ENCODE measurements at places on chromosomes 16 and 17. TPM values are rescaled to one million over a fixed set of nuclear protein-coding genes. Genes with fewer than 3 reads are reported as not detected.
A peak's percentile ranks its signal among the peaks of the same experiment; 100 is the strongest.

TPSG1 gene
- not detected for total RNA-seq

RFWD3 gene
- 10.7 TPM for total RNA-seq

DNA sequence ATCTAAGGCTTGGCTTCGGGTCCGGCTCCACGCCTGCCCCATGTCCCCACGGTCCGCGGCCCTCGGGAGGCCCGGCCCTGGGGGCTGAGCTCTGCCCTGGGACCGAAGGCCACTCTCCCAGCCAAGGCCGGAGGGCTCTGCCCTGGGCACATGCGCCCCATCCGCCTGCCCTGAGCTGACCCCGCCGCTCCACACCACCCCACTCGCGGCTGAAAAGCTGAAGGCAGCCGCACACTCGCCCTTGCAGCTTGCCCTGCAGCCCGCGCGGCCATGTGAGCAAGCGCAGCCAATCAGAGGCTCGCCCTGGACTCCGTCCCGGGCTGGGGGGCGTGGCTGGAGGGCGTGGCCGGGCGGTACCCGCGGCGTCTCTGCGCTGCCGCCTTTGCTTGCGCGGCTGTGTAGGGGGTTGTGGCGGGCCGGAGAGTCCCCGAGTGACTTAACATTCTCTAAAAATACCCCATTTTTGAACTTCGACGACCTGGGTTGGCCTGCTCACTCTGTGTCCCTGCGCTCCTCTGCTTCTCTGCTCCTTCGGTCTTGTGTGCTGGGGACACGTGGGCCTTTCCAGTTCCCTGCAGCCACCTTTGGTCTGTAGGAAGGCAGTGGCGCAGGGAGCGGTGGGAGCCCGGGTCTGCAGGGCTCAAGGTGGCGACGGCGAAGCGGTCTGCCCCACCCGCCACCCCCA lies 8.8 kb upstream of the MAP2K3 start:
- peak; percentile 73 for DNase-seq

DNA sequence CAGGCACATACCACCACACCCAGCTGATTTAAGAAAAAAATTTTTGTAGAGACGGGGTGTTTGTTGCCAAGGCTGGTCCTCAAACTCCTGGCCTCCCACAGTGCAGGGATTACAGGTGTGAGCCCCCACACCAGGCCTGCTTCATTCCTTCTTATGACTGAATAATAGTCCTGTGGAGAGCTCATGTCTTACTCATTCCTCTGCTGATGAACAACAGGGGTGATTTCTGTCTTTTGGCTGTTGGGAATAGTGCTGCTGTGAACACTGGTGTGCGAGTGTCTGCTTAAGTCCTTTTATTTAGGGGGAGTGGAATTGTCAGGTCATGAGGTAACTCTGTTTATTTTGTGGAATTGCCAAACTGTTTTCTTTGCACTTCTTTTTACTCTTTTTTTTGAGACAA lies 2.7 kb upstream of the CTRB1 start:
- DNase-seq: no peak

- no peak for DNase-seq
These were observed 71.4 kb downstream of the GNAO1 start for GRCh38 chr16:56262551-56263245.

DNA sequence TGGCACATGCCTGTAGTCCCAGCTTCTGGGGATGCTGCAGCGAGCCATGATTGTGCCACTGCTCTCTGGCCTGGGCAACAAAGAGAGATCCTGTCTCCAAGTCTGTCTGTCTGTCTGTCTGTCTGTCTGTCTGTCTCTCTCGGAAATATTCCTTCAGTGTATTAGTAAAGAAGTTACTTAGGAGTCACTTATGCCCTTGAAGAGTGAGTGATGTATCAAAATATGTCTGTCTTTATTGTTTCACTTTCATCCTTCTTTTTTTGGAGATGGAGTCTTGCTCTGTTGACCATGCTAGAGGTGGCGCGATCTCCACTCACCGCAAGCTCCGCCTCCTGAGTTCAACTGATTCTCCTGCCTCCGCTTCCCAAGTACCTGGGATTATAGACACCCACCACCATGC lies 410.5 kb downstream of the WWOX start:
- no peak for DNase-seq

DNA sequence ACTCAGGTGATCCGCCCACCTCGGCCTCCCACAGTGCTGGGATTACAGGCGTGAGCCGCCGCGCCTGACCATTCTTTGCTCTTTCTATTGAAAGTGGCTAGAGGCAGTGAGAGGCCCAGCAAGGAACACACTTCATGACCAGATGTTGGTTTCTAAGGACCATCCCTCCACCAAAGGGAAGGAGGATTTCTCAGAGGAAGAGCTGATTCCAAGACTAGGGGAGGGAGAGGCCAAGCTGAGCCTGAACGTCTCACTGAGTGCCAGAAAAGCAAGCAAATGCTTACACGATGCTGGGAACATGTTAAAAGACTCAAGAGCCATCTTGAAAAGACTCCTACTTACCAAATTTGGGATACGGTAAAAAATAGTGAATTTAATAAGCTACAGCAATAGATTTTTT lies 79.2 kb downstream of the MRM3 start:
- DNase-seq: no peak

DNA sequence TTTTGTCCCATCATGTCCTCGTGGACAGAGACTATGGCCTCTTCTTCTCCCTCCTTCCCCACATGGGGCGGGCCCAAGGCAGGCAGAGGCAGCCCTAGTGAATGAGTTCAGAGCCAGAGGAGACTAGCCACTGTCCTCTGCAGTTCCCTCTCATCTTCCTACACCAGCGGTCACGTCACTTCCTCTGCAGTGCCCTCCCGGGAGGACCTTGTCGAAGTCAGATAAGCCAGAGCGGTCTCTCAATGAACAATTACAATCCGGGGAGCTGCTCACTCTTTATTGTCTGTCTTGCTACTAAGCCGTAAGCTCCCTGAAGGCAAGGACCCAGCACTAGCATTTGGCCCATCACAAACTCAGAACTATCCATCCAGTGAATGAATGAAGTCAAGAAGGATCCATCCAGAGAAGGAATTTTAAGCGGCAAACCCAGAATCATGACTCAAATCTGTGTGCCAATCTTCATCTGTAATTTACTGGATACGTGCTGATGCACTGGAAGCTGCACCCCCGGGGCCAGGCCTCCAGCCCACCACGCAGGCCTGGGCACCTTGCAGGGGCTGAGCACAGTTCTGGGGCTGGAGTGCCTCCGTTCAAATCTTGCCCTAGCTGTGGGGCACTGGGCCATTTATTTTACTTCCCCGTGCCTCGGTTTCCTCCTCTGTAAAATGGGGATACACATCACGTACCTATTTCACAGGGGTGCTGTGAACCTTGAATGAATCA lies 18.1 kb downstream of the ZNF423 start:
- no peak for DNase-seq
